ENCODE measurements at places on chromosomes 13 and 19. TPM values are rescaled to one million over a fixed set of nuclear protein-coding genes. Genes with fewer than 3 reads are reported as not detected.

The GSX1 gene
- total RNA-seq: not detected

DNA sequence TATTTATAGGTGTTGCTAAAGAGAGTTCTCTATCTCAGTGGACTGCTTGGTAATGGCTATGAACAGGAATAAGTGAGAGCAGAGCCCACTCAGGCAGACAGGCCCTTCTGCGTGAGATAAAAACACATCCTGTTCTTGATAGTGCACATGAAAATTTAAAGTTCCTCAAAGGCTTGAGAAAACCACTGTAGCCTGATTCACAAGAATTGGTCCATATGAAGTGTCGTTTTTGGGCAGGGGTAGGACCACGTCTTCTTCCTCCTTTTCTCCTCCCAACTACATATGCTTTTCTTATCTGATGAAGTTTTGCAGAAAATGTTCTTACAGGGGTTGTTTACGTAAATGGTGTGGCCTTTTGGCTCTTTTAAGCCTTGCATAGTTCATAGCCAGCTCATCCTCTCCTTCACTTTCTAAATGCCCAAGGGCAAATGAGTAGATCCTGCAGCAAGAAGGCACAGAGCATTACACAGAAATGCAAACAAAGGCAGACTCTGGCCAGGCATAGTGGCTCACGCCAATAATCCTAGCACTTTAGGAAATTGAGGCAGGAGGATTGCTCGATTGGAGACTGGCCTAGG, 53.8 kb downstream of the RNF6 start:
- DNase-seq: no peak

DNA sequence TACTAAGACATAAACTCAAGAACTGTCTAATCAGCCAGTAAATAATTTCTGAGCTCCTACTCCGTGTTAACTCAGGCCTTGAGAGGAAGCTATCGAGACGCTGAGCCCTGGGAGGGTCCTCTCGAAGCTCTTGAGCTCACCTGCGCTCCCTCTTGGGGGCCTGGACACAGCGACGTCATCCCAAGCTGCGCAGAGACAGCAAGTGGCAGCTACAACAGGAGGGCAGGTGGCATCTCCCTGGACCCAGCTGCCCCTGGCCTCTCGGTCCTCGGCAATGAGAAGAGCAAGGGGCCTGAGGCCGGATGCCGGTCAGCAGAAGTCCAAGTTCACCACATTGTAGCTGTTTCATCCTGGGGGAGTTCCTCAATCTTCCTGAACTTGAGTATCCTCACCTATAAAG, 30.5 kb upstream of the TUBGCP3 start:
- DNase-seq: no peak

- DNase-seq: no peak
Measured at GRCh38 chr13:36453516-36453915, 21.2 kb downstream of the CCNA1 start.

DNA sequence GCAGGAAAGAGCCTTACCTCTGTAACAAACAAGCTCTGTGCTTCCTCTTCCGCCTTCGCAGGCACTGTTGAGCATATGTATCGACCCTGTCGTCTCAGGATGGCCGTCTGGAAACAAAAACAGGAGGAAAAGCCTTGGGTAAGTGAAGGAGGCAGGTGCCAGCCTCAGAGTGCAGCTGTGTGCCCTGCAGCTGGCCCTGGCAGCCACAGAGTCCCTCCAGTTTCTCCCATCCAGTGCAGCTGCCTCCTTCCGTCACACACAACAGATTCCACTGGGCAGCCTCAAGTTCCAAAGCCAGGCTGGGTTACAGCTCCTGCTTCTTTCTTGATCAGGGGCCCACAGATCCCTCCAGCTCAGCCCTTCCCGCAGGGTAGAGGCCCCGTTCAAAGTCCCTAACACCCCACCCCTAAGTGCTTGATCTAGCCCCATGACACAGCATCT, 47.7 kb downstream of the DOCK9 start:
- no peak for DNase-seq
